ENCODE measurements at places on chromosomes 1 and 21. TPM values are rescaled to one million over a fixed set of nuclear protein-coding genes. Genes with fewer than 3 reads are reported as not detected.

Gene SPATA6
- not detected for total RNA-seq

Gene NID1
- total RNA-seq, result 26.9 TPM

Gene HPDL
- total RNA-seq, result 54.6 TPM

Gene ACTN2
- not detected for total RNA-seq

Gene S100A13
- 12.8 TPM for total RNA-seq

Gene CHIA
- not detected for total RNA-seq

Gene NBPF10
- 0.21 TPM for total RNA-seq

Gene HJV
- not detected for total RNA-seq

Gene HEYL
- not detected for total RNA-seq

Gene ZMYND12
- 0.36 TPM for total RNA-seq

Gene CELA2A
- 0.90 TPM for total RNA-seq

Gene TSTD1
- total RNA-seq, result 49.0 TPM

Gene CGN
- 6.6 TPM for total RNA-seq

Gene LENEP
- 0.40 TPM for total RNA-seq

Gene PALMD
- not detected for total RNA-seq

Gene EEIG2
- total RNA-seq, result 16.2 TPM

Gene AKR7A3
- total RNA-seq, result 1.1 TPM

Gene CELSR2
- total RNA-seq, result 0.19 TPM

Gene PLEKHA6
- total RNA-seq, result 0.69 TPM

Gene ACTA1
- not detected for total RNA-seq

Gene DAB1
- total RNA-seq, result not detected

Gene MROH7
- total RNA-seq, result not detected

Gene CELA3B
- 4.1 TPM for total RNA-seq

Gene SGIP1
- not detected for total RNA-seq

Gene AK5
- total RNA-seq, result not detected

Gene PLA2G2C
- total RNA-seq, result not detected

Gene SWT1
- 2.9 TPM for total RNA-seq

Gene PYHIN1
- 0.35 TPM for total RNA-seq

Gene TNFSF4
- total RNA-seq, result 10.4 TPM

Gene KDF1
- total RNA-seq, result 0.24 TPM

Gene AADACL3
- not detected for total RNA-seq

Gene KAZN
- 4.7 TPM for total RNA-seq

Gene CYP4B1
- total RNA-seq, result 0.38 TPM

Gene GBP2
- total RNA-seq, result 3.1 TPM

Gene OXCT2
- total RNA-seq, result 1.9 TPM

Gene TRIM46
- 2.0 TPM for total RNA-seq

Gene CDA
- total RNA-seq, result not detected

Gene GFI1
- 13.0 TPM for total RNA-seq

Gene CLDN8
- total RNA-seq, result not detected

Gene BRINP3
- total RNA-seq, result not detected

Gene MMP23B
- total RNA-seq, result 0.74 TPM

Gene LCE2A
- total RNA-seq, result not detected

Gene ODF2L
- total RNA-seq, result 17.1 TPM

Gene PLK3
- 20.9 TPM for total RNA-seq

Gene SV2A
- 11.6 TPM for total RNA-seq

Gene NTMT2
- not detected for total RNA-seq

Gene ARTN
- 2.9 TPM for total RNA-seq

Gene HSD3B1
- not detected for total RNA-seq

Gene PPM1J
- 1.5 TPM for total RNA-seq

Gene FOXD2
- total RNA-seq, result not detected

Gene LCE1C
- 0.77 TPM for total RNA-seq

Gene DVL1
- total RNA-seq, result 29.8 TPM
